Right atrium auricular region (tissue), 2 donors: ENCODE measurements at places on chromosomes 16 and 17. TPM values are rescaled to one million over a fixed set of nuclear protein-coding genes. Genes with fewer than 3 reads are reported as not detected.
A peak's percentile ranks its signal among the peaks of the same experiment; 100 is the strongest.

GRCh38 chr17:77382966-77383612 lies 242.3 kb downstream of the SEC14L1 start:
- H3K27ac ChIP-seq, result no peak overlapping the region
- H3K4me1 ChIP-seq, result peaks cover 100% of the 10 kb centered on the region
- H3K36me3 ChIP-seq, result no peaks in the 10 kb centered on the region
- no peak overlapping the region for H3K4me3 ChIP-seq
- DNase-seq, result no peak

GRCh38 chr17:78108726-78109488 lies 19.6 kb downstream of the TMC6 start:
- no peaks in the 10 kb centered on the region for H3K4me1 ChIP-seq
- H3K27ac ChIP-seq, result no peak overlapping the region
- no peaks in the 10 kb centered on the region for H3K27me3 ChIP-seq

GRCh38 chr17:57397402-57397801 lies 141.1 kb downstream of the MSI2 start:
- no peaks in the 10 kb centered on the region for H3K4me1 ChIP-seq
- no peaks in the 10 kb centered on the region for H3K27me3 ChIP-seq
- H3K27ac ChIP-seq, result no peak overlapping the region
- no peak for DNase-seq

DNA sequence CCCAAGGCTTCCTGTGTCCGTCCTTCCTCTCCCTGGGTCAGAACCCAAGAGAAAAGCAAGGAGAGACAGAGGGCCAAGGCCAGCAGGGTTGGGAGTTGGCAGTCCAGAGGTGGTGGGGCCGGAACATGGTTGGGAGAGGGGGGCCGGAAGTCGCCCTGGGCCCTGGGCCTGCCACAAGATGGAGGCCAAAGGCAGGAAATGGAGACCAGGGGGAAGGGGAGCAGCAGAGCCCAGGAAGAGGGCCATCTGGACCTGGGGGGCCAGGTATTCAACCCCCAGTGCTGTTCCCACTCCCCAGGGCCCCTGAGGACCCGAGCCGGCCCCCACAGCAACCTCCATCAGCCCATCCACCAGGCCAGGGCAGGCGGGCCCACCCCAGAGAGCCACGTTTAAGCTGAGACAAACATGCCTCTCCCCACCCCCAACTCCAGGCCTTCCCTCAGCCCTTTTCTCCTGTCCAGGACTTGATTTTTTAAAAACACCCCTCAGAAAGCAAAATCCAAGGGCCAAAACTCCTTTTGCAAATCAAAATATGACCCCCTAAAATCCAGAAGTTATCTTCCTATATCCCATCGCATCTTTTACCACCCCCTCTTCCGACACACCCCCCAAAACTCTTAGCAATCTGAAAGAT lies 4.4 kb upstream of the BCL6B start:
- peak; percentile 80 for DNase-seq
- peak overlapping the region; percentile 85 for H3K27ac ChIP-seq
- peaks cover 72% of the 10 kb centered on the region for H3K4me1 ChIP-seq

- H3K4me1 ChIP-seq, result no peaks in the 10 kb centered on the region
- no peak for DNase-seq
- H3K27me3 ChIP-seq, result no peaks in the 10 kb centered on the region
- no peak overlapping the region for H3K27ac ChIP-seq
- no peak overlapping the region for H3K4me3 ChIP-seq
These were observed 55.7 kb upstream of the LGALS9 start for GRCh38 chr17:27575096-27575911.

- peaks cover 87% of the 10 kb centered on the region for H3K36me3 ChIP-seq
- no peak for DNase-seq
- peaks cover 22% of the 10 kb centered on the region for H3K4me1 ChIP-seq
These were observed 27.9 kb downstream of the MBTPS1 start for GRCh38 chr16:84088695-84089395.

The DNAI2 gene
- not detected for total RNA-seq

The CNGB1 gene
- total RNA-seq, result not detected

The KRTAP2-3 gene
- not detected for total RNA-seq

The APPBP2 gene
- total RNA-seq, result 13.9 TPM

The CALCOCO2 gene
- 152 TPM for total RNA-seq
